A172 (cell line): ENCODE measurements at places on chromosomes 7 and 10.

DNA sequence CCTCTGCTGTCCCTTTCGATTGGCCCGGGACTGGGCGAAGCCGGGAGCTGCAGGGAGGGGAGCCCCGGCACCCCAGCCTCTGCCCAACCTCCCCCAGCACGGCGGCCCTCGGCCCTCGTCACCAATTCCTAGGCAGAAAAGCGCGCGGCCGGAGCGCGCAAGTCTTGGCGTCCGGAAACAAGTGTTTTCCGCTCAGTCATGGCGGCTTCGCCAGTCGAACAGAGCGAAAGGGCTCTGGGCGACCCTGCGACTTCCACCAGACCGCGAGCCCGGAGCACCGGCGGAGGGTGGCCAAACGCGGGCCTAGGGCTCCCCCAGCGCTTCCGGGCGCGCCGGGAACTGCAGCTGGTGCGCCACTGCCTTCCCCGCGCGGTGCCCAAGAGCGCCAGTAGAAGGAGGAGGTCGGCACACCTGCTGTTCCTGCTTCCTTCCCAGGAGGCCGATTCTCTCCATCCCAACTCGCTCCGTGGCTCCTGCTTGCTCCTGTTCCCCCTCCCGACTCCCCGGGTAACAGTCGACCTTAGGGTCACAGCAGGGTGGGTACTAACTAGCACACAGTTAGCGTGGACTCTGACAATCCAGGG, 729.9 kb downstream of the ZWINT start:
- DNase-seq = peak; percentile 19

- peak; percentile 41 for DNase-seq
These were observed 36.6 kb upstream of the SRGN start for GRCh38 chr10:69051303-69051702.

DNA sequence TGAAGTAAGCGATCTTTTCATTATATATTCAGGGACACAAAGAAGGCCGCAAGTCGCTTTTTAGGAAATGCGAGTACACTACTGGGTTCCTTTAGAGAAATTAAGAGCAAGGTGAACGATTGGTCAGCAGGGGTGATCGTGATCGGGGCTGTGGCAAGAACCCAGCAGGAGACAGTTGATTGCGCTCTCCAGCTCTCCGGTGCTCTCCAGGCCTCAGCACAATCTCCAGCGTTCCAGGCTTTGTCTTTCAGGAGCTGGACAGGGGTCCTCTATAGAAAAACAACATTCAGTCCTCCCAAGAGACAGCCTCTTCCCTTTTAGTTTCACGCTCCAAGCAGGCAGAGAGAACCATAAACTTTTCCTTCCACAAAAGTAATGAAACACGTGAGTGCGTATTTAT, 170.5 kb upstream of the KLF6 start:
- no peak for DNase-seq

DNA sequence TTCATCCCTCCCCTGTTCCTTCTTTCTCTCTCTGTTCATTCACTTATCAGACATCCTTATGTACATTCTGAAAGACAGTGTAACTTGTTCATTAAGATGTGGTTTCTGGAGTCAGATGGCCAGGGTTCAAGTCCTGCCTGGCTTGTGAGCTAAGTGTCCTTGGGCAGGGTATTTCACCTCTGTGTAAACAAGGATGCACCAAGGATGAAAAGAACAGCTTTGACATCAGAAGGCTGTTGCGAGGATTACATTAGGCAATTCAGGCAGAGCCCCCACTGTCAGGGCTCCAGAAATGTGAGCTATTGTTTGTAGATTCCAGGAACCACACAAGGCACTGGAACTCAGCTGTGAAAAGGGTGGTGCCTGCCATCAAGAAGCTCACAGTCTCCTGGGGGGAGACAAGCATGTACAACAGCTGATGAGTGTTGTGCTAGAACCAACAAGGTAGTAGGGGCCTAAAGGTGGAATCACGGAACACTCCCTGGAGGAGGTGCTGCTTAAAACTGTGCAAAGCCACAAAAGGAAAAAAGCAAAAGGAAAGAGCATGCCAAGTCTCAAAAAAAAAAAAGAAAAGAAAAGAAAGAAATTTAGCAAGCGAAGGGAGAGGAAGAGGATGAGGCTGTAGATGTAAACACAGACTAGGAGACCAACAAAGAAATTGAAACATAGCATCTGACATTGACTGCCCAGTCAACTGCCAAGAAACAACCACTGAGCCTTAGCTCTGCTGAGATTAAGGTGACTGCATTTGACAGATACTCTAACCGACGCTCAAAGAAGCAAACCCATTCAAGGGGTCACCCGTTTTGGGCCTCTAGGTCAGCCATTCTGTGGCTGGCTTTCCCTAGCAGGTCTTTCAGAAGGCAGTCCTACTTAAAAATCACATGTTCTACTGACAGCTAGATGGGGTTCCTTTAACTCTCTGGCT, 12.5 kb downstream of the PDLIM1 start:
- no peak for DNase-seq

GRCh38 chr10:47047577-47048525, 136.6 kb downstream of the PTPN20 start:
- DNase-seq = peak; percentile 55

DNA sequence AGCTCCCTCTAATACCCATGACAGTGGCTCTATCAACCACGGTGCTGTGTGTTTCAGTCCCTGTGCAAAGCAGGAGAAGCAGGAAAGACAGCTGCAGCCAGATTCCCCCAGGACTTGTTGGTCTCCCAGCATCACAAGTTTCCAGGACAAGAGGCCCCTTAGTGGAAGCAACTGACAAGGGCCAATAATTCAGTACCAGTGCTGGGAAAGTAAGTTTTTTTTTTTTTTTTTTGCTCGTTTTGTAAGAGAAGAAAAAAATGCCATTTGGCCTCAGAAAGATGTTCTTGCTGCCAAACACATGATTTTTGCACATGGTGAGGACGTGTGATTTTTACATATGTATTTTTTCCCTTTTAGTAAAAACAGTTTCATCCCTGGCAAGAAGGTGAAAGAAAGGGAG, 284.2 kb upstream of the ZMIZ1 start:
- DNase-seq = no peak

DNA sequence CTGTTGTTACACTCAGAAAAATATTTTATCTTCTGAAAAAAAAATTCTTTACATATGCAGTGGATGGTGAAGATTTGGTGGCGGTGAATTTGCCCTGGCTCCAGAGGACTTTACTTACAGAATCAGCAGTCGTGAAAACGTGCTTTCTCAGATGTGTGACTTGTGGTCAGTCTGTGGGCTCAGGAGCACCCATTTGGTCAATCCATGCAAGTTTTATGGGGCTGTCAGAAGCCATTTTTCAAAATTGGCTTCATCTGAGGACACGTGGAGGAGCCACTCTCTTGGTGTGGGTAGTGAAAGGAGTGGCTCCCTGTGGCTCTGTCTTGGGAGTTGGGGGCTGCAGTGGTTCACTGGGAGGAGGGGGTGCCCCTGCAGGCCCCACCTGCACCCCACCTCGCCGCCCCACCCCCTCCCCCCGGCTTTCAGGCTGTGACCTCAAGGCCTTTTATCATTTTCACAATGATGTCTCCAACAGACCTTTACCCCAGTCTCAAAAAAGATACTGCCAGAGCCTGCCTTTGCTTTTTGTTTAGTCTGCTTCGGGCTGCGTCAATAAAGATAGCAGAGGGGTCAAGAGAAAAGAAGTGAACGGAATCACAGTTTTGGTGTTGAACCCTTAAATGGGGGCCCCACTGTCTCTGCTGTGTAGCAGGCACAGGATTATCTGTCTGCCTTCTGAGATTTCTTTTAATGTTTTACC, 137.4 kb downstream of the MGMT start:
- no peak for DNase-seq

- peak; percentile 54 for DNase-seq
These were observed 500.4 kb downstream of the GFRA1 start for GRCh38 chr10:115772606-115773005.

GRCh38 chr10:67763499-67764011, 67.6 kb upstream of the CTNNA3 start:
- DNase-seq = peak; percentile 63

GRCh38 chr10:23918839-23919238, 290.1 kb upstream of the KIAA1217 start:
- DNase-seq = no peak
